Thyroid gland (tissue), 4 donors: ENCODE measurements at places on chromosomes 2 and 18. TPM values are rescaled to one million over a fixed set of nuclear protein-coding genes. Genes with fewer than 3 reads are reported as not detected.

DNA sequence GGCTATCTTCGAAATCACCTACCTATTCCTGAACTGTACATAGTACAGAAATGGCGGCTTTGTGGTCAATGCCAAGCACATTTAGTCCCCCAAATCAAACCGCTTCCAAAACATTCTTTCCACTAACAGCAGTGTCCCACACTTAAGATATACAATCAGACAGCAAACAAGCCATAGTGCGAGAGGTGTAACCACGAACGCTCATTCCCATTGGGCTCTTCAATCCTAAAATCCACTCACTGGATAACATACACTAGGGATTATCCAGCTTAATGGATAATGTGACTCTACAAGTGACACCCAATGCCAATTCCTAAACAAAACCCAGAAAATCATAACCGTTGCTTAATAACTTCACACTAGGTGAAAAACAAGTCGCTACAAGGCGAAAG is 2.0 kb downstream of the XPO1 start:
- peak overlapping the region; percentile 100 for H3K27ac ChIP-seq
- H3K27me3 ChIP-seq: no peaks in the 10 kb centered on the region
- DNase-seq: no peak

GRCh38 chr18:3875961-3876360 is 426.0 kb downstream of the TGIF1 start:
- no peak overlapping the region for H3K27ac ChIP-seq
- H3K36me3 ChIP-seq: no peaks in the 10 kb centered on the region
- no peaks in the 10 kb centered on the region for H3K27me3 ChIP-seq
- DNase-seq: no peak

DNA sequence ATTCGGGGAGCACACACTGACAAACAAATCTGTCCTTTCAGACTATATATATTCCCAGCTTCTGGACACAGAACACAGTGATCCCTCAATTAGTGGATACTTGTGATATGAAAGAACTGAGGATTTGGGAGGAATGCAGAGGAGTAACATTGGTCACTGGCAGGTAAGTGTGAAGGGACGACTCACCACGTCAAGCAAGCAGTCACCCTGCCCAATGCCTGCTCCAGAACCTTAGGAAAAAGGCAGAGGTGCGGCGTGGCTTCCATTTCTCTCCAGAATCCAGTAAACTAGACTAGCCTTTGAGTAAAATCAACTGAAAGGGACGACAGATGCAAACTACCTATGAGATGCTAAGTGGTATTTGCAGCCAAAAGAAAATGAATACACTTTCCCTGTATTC is 1.1 kb downstream of the CCDC93 start:
- peaks cover 11% of the 10 kb centered on the region for H3K4me1 ChIP-seq
- H3K27me3 ChIP-seq: no peaks in the 10 kb centered on the region
- peaks cover 6% of the 10 kb centered on the region for H3K36me3 ChIP-seq
- H3K4me3 ChIP-seq: no peak overlapping the region
- DNase-seq: no peak

DNA sequence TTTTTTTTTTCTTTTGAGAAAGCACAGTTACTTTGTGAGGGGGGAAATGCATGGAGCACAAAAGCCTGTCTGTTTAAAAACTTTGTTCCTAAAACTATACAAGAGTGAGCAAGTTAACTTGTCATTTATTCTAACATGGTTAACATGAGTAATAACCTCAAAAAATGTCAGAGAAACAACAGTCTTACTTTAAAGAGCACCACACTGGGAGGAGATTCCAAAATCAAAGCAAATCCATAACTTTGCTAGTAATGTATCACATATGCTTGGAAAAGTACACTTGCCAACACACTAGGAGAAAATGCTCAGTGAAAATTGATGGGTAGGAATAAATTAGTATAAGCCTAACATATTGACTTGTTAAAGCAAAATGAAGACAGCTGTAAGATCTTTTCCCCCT is 157.1 kb downstream of the PRPF40A start:
- H3K27me3 ChIP-seq: no peaks in the 10 kb centered on the region
- no peaks in the 10 kb centered on the region for H3K36me3 ChIP-seq
- no peak for DNase-seq
- H3K4me3 ChIP-seq: no peak overlapping the region
- no peak overlapping the region for H3K27ac ChIP-seq

DNA sequence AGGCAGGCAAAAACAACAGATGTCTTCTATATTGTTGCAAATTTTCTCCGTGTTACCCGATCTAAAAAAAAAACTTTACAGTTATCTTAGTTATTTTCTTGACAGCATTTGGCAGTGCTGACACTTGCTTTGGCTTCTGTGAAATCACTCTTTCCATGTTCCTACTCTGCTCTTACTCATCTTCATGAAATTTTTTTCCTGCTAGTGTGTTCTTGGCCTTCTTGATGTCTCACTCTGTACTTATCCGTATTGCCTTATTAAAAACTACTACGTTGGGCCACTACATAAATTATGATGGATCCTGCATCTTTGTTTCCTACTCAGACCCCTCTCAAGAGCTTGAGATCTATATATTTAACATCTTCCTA is 134.4 kb downstream of the IKZF2 start:
- H3K27ac ChIP-seq: no peak overlapping the region
- H3K27me3 ChIP-seq: no peaks in the 10 kb centered on the region
- H3K4me1 ChIP-seq: no peaks in the 10 kb centered on the region
- H3K4me3 ChIP-seq: no peak overlapping the region

GRCh38 chr2:221958224-221958623 is 340.6 kb downstream of the PAX3 start:
- H3K4me3 ChIP-seq: no peak overlapping the region
- no peaks in the 10 kb centered on the region for H3K36me3 ChIP-seq
- H3K27ac ChIP-seq: no peak overlapping the region
- no peaks in the 10 kb centered on the region for H3K27me3 ChIP-seq
- no peak for DNase-seq

- no peak overlapping the region for H3K27ac ChIP-seq
- H3K36me3 ChIP-seq: no peaks in the 10 kb centered on the region
- peak; percentile 9 for DNase-seq
- no peak overlapping the region for H3K4me3 ChIP-seq
- H3K4me1 ChIP-seq: no peaks in the 10 kb centered on the region
Observed at GRCh38 chr18:34352385-34353163, 127.9 kb upstream of the NOL4 start.

DNA sequence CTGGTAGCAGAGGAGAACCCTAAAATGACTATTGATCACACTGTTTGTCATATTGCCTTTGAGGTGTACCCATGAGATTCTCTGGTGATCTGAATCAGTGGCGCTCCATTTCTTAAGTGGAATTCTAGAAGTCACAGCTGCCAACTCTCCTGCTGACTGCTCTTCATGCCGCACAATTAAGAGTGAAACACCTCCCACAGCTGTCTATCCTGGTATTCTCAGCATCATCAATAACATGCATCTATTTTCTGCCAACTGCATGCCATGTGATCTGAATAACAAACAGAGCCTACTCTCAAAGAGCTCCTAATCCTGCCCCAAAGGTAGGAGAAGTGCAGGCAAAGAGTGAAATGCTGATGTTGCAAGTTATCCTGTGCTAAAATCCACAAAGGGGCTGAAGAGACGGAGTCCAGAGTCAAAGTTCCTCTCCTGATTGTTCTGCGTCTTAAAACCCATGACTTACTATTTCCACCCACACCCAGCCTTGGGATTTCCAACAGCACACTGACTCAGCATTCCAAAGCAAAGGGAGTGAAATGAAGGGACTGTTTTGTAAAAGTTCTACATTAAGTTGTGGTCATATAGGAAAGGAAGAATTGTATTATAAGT is 13.7 kb upstream of the DAPL1 start:
- H3K4me1 ChIP-seq: no peaks in the 10 kb centered on the region
- peak overlapping the region; percentile 3 for H3K27ac ChIP-seq
- no peaks in the 10 kb centered on the region for H3K27me3 ChIP-seq
- H3K36me3 ChIP-seq: no peaks in the 10 kb centered on the region
- DNase-seq: no peak
- H3K4me3 ChIP-seq: no peak overlapping the region

DNA sequence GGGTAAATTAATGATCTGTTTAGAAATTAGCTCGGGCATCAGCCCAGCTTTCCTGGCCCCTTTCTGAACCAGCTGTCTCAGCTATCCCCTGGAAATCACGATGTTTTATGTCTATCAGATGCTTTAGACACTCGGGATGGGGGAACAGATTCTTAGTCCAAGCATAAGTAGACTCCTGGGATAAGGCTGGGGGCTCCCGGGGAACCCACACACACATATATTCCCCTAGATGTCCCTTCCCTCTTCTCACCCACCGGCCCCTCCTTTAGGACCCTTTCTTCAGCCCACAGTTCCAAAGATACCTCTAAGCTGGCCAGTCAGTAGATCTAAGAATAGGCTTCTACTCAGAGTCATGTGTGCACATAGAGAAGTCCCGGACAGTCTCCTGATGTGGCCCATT is 151.5 kb upstream of the COPS8 start:
- H3K4me3 ChIP-seq: no peak overlapping the region
- peaks cover 7% of the 10 kb centered on the region for H3K4me1 ChIP-seq
- H3K27ac ChIP-seq: no peak overlapping the region

The ARHGEF33 gene
- total RNA-seq: 1.3 TPM

The TXNDC2 gene
- not detected for total RNA-seq
